ENCODE measurements at places on chromosomes 3 and 15.

DNA sequence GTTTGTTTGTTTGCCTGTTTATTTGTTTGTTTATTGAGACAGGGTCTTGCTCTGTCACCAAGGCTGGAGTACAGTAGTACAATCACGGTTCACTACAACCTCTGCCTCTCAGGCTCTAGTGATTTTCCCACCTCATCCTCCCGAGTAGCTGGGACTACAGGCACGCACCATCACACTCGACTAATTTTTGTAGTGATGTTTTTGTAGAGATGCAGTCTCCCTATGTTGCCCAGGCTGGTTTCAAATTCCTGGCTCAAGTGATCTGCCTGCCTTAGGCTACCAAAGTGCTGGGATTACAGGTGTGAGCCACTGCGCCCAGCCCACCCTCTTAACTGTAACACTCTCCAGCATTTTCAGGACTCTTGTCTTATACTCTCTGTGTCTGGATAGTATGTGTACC is 26.7 kb downstream of the PLD1 start:
- no peak for DNase-seq

DNA sequence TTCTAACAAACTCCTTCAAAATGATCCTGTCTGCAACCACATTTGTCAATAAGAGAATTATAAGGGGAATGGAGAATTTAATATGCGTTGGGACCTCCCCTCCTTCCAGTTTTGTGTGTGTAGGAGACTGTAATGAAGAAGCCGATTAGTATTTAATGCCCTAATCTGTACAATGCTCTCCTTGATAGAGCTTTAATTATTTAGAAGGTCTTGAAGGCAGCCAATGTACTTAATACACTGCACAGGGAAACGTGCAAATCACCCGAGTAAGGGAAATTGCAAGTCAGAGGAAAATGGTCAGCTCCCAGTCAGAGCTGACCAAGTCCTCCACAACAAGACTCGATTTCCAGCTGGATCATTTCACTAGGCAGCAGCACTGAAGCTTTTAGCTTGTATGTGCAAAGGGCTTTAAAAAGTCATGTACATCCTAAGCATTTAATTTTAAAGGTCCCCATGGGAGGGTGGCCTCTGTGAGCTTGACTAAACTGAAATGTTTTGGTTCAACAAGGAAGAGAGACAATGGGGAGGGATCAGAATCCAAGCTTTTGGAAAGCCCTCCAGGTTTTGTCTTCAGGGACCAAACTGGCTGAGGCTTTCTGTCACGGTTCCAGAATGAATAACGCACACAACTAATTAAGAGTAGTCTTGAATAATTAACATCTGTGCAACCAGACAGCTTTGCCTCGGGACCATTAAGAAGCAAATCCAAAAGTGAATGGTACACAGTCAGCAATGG is 159.8 kb upstream of the MITF start:
- no peak for DNase-seq

DNA sequence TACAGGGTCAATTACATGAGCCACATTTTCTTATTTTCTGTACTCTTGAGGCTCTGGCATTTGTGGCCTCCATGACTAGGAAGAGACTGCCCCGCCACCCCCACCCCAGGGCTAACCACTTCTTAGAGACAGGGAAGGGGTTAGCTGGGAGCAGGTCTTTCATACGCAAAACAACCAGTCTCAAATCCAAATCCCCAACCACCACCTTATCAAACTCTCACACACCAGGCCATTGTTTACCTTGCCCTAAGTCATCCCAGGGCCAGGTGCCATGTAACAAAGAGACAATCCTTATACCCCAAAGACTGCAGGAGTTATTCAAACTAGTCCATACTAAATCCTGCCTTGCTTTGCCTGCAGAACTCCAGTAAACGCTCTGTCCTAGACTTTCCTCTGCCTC is 77.8 kb downstream of the B3GNT5 start:
- no peak for DNase-seq

GRCh38 chr15:63060699-63061098 is 18.2 kb downstream of the TPM1 start:
- no peak for DNase-seq

DNA sequence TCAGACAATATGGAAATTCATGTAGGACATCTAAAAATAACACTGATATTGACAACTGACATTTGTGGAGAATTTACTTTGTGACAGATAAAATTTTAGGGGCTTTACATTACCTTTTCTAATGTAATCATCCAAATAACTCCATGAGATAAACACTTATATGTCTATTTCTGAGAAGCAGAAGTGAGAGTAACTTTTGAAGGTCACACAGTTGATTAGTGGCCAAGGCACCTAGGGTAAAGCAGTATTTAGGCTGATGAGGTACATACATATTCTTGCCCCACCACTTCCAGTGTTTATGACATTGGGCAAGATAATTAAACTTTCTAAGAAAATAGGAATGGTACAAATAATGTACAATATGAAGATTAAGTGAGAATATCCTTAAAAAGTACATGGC is 248.4 kb downstream of the CPNE4 start:
- no peak for DNase-seq

Measured in HFF-Myc (cell line).